ENCODE measurements at places on chromosomes 4 and X.
A peak's percentile ranks its signal among the peaks of the same experiment; 100 is the strongest.

- no peaks in the 10 kb centered on the region for H3K27me3 ChIP-seq
- H3K36me3 ChIP-seq, result peaks cover 4% of the 10 kb centered on the region
- H3K4me1 ChIP-seq, result peaks cover 35% of the 10 kb centered on the region
- H3K27ac ChIP-seq, result no peak overlapping the region
- no peak for DNase-seq
- H3K4me3 ChIP-seq, result no peak overlapping the region
These were observed 234.8 kb upstream of the JADE1 start for GRCh38 chr4:128574706-128575105.

DNA sequence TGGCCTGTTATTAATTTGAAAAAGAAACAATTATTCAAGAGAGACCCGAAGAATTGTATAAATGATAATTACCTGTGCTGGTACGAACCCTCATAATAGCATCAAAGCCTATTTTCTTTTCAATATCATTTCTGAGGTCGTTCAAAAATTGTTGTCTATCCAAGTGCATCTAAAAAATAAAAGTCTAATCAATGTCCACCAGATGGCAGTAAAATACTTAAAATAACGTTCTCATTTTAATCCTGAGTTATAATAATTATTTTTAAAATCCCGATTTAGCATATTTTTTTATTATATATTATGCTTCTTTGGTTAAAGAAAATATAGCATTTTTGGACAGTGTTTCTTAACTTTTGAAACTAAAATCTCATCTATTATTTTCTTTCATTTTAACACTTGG lies 55.7 kb downstream of the METTL14 start:
- H3K27ac ChIP-seq, result no peak overlapping the region
- no peaks in the 10 kb centered on the region for H3K27me3 ChIP-seq
- peaks cover 73% of the 10 kb centered on the region for H3K36me3 ChIP-seq
- DNase-seq, result no peak
- peaks cover 30% of the 10 kb centered on the region for H3K4me1 ChIP-seq

- 0 out of 2 replicates have a peak, but pooled peaks cover 7% of the 10 kb centered on the region for H3K4me1 ChIP-seq
- H3K27me3 ChIP-seq, result no peaks in the 10 kb centered on the region
- H3K4me3 ChIP-seq, result no peak overlapping the region
- H3K27ac ChIP-seq, result no peak overlapping the region
- DNase-seq, result no peak
These were observed 58.0 kb upstream of the PTPN13 start for GRCh38 chr4:86536151-86536550.

DNA sequence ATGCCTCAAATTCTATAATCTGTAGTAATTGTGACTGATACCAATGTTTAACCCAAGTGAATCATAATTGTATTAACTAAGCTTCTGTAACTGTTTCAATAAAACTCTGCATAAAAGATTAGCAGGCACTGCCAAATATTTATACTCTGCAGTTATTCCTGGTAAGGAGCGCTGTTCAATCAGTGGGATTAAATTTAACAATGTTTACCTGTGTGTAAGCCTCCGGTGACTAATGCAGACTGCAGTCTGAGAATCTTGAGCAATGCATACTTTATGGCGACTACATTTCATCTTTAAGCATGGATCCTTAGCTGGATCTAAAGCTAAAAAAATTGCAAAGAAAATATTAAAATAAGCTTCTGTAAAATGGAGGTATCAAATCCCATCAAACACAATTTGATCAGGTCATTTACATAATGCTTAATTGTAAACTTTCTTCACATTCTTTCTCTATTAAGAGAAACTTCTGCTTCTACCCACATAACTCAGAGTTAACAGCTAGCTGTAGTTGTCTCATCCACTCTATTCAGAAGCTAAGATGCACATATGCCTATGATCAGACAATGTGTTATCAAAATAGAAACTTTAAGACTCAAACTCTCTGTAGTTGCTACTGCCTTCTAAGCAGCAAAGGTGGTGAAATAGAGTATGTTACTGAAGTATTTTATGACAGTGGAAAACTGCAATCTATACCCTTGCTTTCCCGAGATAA lies 234.0 kb downstream of the SPOCK3 start:
- DNase-seq, result no peak
- no peak overlapping the region for H3K4me3 ChIP-seq
- H3K27me3 ChIP-seq, result no peaks in the 10 kb centered on the region
- no peak overlapping the region for H3K27ac ChIP-seq

DNA sequence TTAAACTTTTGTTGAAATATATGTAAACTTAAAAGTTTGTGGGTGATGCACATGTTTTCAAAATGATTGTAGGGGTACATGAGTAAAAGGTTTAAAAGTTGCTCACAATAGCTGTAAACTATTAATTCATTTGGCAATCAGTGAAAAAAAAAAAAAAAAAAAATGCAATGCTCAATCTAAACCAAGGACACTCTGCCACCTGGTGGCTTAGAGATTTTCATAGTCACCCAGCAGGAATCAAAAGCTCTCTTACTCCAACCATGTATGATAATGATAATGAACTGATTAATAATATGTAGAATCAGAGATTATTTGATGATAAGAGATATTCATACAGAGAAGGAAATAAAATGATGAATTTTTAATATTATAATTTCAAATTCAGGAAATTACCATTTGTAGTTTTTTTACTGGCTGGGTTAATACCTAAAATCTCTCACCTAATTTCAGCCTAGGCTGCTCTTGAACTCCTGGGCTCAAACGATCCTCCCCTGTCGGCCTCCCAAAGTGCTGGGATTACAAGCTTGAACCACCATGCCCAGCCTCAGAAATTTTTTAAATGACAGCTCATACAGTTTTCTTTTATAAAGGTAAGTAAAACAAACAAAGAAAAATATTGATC lies 46.9 kb upstream of the SLC25A4 start:
- no peaks in the 10 kb centered on the region for H3K36me3 ChIP-seq
- peaks cover 29% of the 10 kb centered on the region for H3K27me3 ChIP-seq
- no peaks in the 10 kb centered on the region for H3K4me1 ChIP-seq

DNA sequence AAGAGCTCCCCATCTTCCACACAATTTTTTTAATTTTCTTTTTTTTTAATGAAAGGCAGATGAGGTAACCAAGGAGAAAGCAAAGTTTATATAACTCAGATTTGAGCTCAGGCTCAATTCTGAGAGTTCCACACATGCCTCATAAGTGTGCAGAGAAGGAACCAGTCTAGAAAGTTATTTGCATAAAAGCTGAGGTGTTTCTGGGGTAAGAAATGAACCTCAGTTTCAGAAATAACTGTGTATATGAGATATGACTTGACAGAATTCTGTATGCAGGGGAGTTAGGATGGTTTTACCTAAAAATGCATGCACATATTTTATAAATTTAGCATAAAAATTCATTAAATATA lies 51.3 kb downstream of the DTHD1 start:
- H3K4me3 ChIP-seq, result no peak overlapping the region
- no peak overlapping the region for H3K27ac ChIP-seq
- DNase-seq, result no peak
- no peaks in the 10 kb centered on the region for H3K27me3 ChIP-seq
- H3K4me1 ChIP-seq, result no peaks in the 10 kb centered on the region

- H3K36me3 ChIP-seq, result 0 out of 2 replicates have a peak, but pooled peaks cover 2% of the 10 kb centered on the region
- no peak overlapping the region for H3K27ac ChIP-seq
- H3K4me3 ChIP-seq, result no peak overlapping the region
- H3K27me3 ChIP-seq, result no peaks in the 10 kb centered on the region
- H3K4me1 ChIP-seq, result peaks cover 31% of the 10 kb centered on the region
These were observed 3.0 kb upstream of the BCOR start for GRCh38 chrX:40100537-40101429.

DNA sequence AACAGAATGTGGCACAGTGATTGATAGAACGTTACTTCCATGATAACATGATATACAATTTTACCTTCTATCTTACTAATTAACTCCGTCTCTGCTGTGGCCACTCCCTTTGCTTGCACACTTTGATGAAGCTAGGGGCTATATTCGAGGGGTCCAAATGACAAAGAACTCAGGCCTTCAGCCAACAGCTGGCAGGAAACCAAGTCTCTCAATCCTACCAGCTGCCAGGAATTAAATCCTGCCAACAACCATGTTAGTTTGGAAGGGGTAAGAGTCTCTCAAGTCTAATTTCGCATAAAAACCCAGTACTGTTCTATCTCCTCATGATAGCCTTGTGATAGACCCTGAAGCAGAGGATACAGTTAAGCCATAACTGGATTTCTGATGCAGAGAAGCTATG lies 1122.9 kb upstream of the PCDH10 start:
- no peaks in the 10 kb centered on the region for H3K36me3 ChIP-seq
- no peaks in the 10 kb centered on the region for H3K27me3 ChIP-seq
- no peak overlapping the region for H3K27ac ChIP-seq
- no peaks in the 10 kb centered on the region for H3K4me1 ChIP-seq
- no peak overlapping the region for H3K4me3 ChIP-seq

GRCh38 chrX:6184900-6185515 lies 43.7 kb downstream of the NLGN4X start:
- no peaks in the 10 kb centered on the region for H3K4me1 ChIP-seq
- H3K36me3 ChIP-seq, result no peaks in the 10 kb centered on the region

DNA sequence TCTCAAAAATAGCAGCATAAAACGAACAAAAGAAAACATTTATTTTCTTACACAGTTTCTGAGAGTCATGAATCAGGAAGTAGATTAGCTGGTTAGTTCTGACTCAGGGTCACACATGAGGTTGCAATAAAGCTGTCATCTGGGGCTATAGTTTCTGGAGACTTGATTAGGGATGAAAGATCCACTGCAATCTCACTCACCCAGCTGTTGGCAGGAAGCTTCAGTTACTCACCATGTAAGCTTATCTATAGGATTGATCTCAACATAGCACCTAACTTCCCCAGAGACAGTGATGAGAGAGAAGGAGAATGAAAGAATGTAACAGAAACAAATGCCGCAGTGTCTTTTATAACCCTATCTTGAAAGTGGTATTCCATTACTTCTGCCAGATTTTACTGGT lies 435.5 kb downstream of the GABRG1 start:
- H3K4me1 ChIP-seq, result no peaks in the 10 kb centered on the region
- no peaks in the 10 kb centered on the region for H3K27me3 ChIP-seq
- H3K27ac ChIP-seq, result no peak overlapping the region
- no peaks in the 10 kb centered on the region for H3K36me3 ChIP-seq
- no peak for DNase-seq

GRCh38 chr4:53059871-53060270 lies 197.8 kb downstream of the RASL11B start:
- no peaks in the 10 kb centered on the region for H3K36me3 ChIP-seq
- peaks cover 11% of the 10 kb centered on the region for H3K4me1 ChIP-seq
- H3K4me3 ChIP-seq, result no peak overlapping the region
- no peaks in the 10 kb centered on the region for H3K27me3 ChIP-seq
- H3K27ac ChIP-seq, result no peak overlapping the region

- H3K4me3 ChIP-seq, result no peak overlapping the region
- DNase-seq, result no peak
- H3K27me3 ChIP-seq, result no peaks in the 10 kb centered on the region
- H3K36me3 ChIP-seq, result no peaks in the 10 kb centered on the region
- no peaks in the 10 kb centered on the region for H3K4me1 ChIP-seq
These were observed 464.3 kb downstream of the PPARGC1A start for GRCh38 chr4:23425570-23425969.

DNA sequence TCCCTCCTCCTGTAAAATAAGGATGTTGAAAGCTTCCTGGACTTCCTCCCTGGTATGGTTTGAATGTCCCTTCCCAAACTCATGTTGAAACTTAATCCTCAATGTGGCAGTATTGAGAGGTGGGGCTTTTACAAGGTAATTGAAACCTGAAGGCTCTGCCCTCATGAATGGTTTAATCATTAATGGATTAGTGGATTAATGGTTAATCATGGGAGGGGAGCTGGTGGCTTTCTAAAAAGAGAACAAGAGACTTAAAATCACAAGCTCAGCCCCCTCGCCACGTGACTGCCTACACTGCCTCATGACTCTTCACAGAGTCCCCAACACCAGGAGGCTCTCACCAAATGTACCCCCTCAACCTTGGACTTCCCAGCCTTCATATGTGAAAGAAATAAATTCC lies 124.6 kb upstream of the ANXA3 start:
- H3K27me3 ChIP-seq, result no peaks in the 10 kb centered on the region
- H3K4me1 ChIP-seq, result no peaks in the 10 kb centered on the region
- H3K4me3 ChIP-seq, result no peak overlapping the region
- H3K36me3 ChIP-seq, result no peaks in the 10 kb centered on the region
- no peak for DNase-seq

GRCh38 chrX:101977106-101977505 lies 45.3 kb upstream of the ZMAT1 start:
- H3K36me3 ChIP-seq, result no peaks in the 10 kb centered on the region
- no peak overlapping the region for H3K4me3 ChIP-seq
- no peak for DNase-seq
- H3K4me1 ChIP-seq, result no peaks in the 10 kb centered on the region
- peak overlapping the region; percentile 67 for H3K27ac ChIP-seq

GRCh38 chrX:109696146-109696740 lies 36.8 kb downstream of the ACSL4 start:
- DNase-seq, result no peak
- H3K4me3 ChIP-seq, result no peak overlapping the region

- H3K27me3 ChIP-seq, result no peaks in the 10 kb centered on the region
- no peak for DNase-seq
- H3K4me1 ChIP-seq, result no peaks in the 10 kb centered on the region
These were observed 23.0 kb downstream of the HTRA3 start for GRCh38 chr4:8292478-8293107.

GRCh38 chr4:112170451-112170993 lies 25.3 kb downstream of the FAM241A start:
- H3K27me3 ChIP-seq, result no peaks in the 10 kb centered on the region
- peak overlapping the region; percentile 40 for H3K27ac ChIP-seq
- H3K36me3 ChIP-seq, result no peaks in the 10 kb centered on the region
- H3K4me1 ChIP-seq, result peaks cover 22% of the 10 kb centered on the region

GRCh38 chr4:138938366-138938690 lies 77.3 kb upstream of the NOCT start:
- no peak for DNase-seq
- H3K4me3 ChIP-seq, result no peak overlapping the region

DNA sequence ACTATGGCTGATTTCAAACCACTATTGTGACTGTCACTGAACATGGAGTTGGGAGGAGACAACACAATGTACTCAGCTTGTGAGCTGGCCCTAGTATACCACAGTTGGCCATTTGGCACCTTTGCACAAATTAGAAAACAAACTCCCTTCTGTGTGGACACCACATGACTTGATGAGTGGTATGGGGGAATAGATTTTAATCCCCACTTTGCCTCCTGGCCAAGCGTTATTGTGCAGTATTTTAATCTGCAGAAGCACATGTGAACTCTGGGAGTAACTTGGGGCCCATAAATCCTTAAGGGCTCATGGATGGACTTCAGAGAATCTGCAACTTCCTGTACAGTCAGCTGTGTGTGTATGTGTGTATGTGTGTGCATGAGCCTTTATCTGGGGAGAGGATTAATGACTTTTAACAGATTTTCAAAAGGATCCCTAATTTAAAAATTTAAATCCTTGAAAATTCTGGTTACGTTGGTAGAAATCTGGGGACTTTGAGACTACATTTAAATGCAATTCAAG lies 105.0 kb upstream of the PAQR3 start:
- H3K4me1 ChIP-seq, result peaks cover 6% of the 10 kb centered on the region
- H3K36me3 ChIP-seq, result no peaks in the 10 kb centered on the region
- H3K27ac ChIP-seq, result no peak overlapping the region
- no peak overlapping the region for H3K4me3 ChIP-seq

DNA sequence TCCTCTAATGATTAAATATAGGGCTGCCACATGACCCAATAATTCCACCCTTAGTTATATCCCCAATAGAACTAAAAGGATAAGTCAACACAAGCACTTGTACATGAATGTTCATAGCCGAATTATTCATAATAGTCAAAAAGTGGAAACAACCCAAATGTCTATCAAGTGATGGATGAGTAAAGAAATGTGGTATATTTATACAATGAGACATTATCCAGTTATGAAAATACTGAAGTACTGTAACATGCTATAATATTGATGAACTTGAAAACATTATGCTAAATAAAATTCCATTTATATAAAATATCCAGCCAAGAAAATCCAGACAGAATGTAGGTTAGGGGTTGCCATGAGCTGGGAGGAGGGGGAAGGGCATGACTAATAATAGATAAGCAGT lies 436.7 kb upstream of the AADAT start:
- H3K27ac ChIP-seq, result no peak overlapping the region
- no peaks in the 10 kb centered on the region for H3K36me3 ChIP-seq
- H3K27me3 ChIP-seq, result no peaks in the 10 kb centered on the region
- H3K4me1 ChIP-seq, result no peaks in the 10 kb centered on the region
- no peak for DNase-seq

Data from SJSA1 (cell line).